Activated naive CD8-positive, alpha-beta T cell treated with anti-CD3 and anti-CD28 coated beads, Interleukin-2, amount 50 U/mL, for 16 hours (primary cell): ENCODE measurements at places on chromosomes 7 and 10.

GRCh38 chr10:35215107-35215506 is 88.5 kb downstream of the CREM start:
- no peak for DNase-seq

GRCh38 chr10:70910486-70911341 is 22.3 kb upstream of the PCBD1 start:
- DNase-seq = no peak

DNA sequence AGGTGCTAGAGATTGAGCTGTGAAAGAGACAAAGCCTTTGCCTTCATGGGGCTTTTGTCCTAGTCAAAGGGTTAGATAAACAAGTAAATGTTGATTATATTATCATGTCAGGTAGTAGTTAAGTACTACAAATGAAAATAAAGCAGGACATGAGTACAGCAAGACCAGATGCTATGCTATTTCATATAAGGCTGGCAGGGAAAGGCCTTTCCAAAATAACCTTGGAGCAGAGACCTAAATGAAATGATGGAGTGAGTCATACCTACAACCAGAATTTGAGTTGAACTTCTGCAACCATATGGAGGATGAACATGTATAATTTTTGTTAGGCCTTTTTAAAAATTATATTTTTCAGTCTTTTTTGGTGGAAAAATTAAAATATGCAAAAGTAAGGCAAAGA is 23.6 kb upstream of the SEMA4G start:
- no peak for DNase-seq

DNA sequence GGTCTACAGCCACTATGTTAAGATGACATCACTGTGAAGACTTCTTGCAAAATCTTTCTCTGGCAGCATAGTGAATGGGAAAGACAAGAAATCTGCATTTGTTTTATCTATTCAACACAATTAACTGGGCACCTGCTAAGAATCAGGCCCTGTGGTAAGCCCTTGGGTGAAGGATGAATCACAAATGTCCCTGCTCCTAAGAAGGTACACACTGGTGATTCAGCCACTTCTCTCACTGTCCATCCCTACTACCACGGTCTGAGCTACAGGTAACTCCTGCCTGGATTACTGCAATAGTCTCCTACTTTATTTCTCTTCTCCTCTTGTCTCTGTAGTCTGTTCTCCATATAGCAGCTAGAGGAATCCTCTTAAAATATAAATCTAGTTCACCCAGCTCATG is 116.1 kb downstream of the HIBADH start:
- no peak for DNase-seq

- DNase-seq = no peak
These were observed 148.1 kb upstream of the ZNF32 start for GRCh38 chr10:43796781-43797180.

- no peak for DNase-seq
These were observed 185.2 kb downstream of the AGMO start for GRCh38 chr7:15376600-15376999.

DNA sequence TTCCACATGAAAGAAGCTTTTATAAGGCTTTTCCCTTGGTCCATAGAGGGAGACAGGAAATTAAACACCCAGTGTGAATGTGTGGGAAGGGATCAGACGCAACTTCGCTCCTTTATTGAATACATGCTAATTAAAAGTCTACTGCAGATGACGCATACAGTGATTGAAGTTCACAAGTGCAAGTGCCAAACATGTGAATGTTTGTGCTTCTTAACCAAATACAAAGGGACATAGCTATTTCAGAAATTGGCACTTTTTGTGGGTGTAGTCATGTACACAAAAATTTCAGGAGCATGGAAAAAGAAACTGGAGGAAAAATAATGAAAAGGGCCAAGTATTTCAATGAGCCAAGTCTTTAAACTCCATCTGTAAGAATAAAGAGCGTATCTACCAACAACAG is 283.7 kb downstream of the SKAP2 start:
- DNase-seq = no peak

DNA sequence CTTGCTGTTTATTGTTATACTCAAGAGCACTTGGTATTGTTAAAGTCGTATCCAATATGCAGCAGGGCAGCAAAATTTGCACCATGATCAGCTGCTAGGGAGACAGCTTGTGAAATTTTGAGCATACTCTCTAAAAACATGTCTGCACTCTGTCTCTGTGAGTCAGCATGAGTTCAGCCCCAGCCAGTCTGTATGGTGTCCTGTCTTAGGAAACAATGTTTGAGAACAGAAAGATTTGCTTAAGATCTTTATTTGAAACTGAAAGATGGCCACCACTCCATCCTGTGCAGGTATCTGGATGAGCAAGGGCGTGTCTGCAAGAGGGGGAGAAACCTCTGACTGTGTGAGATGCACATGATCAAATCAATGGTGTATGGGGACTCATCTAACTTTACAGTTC is 97.1 kb downstream of the GNAI1 start:
- DNase-seq = no peak

GRCh38 chr7:148367731-148368475 is 222.7 kb upstream of the C7orf33 start:
- no peak for DNase-seq

DNA sequence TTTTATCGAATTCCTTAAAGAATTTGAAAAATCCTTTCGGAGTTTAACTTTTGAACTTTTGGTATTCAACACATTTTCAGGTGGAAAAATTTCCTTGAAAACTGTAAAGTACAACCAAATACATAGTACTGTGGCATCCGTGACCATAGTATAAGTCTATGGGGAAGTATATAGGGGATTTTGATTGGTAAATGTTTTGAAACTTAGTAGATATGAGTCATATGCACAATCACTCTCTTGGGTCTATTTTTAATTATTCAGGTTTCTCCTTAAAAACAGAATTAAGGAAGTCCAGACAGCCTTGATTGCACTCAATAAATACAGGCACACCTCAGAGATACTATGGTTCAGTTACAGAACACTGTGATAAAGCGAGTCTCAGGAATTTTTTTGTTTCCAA is 64.2 kb downstream of the AVL9 start:
- no peak for DNase-seq

DNA sequence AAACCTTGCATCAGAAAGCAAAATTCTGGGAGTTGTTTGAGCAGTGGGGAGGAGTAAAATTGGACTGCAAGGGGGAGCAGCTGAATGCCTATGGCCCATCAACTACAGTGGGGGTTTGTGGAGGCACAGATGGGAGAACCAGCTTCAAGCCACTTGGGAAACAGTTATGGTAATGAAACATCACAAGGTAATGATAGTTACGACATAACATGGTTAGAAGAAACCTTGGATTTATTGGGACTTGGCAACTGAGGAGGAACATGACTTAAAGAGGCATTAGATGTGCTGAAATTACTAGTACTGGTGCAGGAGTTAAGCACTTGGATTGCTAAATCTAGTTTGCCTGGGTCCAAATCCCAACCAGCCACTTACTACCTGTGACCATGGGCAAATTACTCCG is 868.4 kb downstream of the KCNMA1 start:
- no peak for DNase-seq

DNA sequence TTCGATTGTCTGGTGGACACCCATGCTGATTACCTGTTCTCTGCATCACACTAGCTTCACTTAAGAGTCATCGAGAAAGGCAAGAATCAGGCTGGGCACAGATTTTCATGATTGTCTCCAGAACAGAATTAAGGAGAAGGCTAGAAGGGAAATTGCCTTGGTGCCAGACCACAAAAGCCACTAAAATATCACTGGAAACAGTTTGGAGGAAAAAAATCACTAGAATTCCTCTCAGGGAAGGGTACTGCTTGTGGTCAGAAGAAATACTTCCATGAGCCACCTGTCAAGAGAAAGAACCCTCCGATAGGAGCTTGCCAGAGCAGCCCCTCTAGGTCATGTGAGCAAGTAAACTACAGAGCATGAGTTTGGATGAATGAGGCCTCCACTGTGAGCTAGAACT is 269.3 kb upstream of the TEX47 start:
- no peak for DNase-seq

GRCh38 chr7:138352570-138353461 is 107.2 kb upstream of the TRIM24 start:
- DNase-seq = no peak

DNA sequence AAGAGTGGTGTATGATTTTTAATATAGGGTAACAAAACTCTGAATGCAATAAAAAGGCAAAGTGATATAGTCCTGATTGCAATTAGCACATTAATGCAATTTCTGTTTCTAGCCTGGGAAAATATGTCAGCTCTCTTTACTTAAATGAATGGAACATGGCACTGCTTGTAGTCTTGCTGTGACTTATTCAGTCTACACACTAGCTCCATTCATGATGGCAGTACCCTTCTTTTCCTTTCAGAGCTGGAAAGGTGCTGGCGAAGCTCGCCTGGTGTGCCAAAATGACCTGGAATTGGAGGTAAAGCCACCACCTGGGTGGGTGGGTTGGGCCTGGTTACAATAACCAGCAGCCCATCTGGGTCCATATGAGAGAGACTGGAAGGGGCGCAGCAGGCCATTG is 85.3 kb downstream of the ZNF365 start:
- no peak for DNase-seq

GRCh38 chr10:86058964-86059363 is 307.6 kb downstream of the GRID1 start:
- no peak for DNase-seq

DNA sequence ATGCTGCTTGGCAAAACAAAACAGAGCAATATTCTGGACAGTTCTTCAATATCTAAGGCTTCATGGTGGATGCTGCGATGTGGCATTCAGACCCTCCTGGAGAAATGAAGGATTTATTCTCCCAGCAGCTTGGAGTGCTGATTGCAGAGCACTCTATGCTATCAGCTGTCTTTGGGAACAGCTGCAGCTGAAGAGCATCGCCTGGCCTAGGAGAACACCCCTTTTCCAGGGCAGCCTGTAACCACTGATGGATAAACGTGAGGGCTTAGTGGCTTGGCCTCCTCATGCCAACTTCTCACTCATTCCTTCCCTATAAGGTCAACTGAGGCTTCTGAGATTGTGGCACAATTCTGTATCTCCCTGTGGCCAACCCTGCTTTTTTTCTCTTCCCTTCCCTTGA is 638.1 kb upstream of the CNTNAP2 start:
- no peak for DNase-seq
